ENCODE measurements at places on chromosomes 5 and 9.

DNA sequence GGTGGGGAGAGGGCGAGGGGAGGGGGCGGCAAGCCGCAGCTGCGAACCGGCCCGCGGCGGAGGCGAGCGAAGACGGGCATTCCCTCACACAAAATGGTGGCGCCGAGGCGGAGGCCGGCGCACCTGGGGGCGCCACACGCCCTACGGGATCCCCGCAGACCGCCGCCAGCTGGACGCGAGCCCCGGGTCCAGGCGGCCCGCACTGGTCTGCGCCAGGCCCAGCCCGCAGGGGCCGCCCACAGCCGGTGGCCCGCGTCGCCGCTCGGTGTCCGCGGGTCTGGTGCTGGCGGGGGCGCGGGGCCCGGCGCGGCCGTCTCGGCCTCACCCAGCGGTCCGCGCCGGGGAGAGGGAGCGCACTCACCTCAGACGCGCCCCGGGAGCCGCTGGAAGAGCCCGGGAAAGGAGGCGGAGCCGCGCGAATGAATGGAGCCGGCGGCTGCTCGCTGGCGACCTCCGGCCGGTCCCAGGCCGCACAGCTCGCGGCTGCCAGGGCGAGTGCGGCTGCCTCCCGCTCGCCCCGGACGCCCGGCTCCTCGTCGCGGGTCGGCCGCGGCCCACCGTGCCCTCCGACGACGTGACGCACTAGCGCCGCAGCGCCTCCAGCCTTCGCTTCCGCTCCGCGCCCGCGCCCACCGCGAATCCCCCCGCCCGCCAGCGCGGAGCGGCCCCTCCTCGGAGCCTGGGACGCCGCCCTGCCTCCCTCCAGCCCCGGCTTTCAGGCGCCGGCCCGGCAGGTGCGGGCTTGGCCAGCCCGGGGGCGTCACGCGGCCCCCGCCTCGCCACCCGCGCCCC lies at the start of gene FAM169A:
Gene FAM169A (minus strand): TSS at position 584 of the 792 bp plus-strand sequence. CDS start 24,711 bp downstream, outside the sequence.
- DNase-seq = peak; percentile 6

GRCh38 chr9:136759001-136759400 lies 958 bp upstream of the LCN8 start:
- no peak for DNase-seq

DNA sequence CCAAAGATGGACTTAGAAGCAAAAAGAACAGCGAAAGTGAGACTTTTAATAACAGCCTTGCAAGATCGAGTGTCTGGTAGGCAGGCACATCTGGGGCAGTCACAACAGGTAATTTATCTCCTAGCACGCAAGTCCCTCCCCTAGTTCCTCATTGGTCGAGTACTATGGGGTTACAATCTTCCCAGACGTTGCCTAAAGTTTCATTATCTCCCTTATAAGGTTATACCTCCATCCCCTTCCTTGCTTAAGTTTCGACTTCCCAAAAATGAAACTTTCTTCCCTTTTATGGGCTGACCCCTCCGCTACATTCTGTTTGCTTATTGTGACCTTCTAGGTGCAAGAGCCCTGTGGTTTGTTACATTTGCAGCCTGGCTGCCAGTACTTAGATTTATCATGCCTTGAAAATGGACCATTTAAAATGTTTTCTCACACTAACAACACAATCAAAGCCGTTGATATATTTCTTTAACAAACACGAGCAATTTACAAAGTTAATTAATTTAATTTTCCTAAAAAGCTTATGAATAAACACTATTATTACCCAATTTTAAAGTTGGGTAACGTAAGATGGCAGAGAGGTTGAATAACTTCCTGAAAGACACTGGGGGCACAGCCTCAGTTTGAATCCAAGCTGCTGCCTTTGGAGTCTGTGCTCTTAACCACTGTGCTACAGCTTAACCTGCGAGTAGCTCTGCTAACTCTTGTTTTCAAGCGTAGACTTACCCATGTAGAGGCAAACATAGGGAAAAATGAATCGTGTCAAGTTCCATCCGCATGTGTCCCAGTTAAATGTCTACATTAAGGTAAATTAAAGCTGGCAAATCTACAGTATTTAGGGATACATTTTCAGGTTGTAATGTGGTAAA lies 91.7 kb downstream of the EDIL3 start:
- no peak for DNase-seq

DNA sequence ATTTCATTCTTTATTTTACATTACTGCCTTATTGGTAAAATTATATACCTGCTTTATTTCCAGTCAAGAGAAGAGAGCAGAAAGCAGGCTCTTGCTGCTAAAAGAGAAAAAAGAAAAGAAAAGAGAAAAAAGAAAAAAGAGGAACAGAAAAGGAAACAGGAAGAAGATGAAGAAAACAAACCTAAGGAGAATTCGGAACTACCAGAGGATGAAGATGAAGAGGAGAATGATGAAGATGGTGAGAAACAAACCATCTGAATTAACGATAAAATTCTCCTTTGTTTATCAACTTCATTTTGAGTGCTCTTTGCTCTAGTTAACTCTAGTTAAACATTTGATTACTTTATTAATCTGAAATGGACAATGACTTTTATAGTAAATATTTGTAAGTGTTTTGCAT lies 23.5 kb upstream of the EIF4EBP3 start:
- DNase-seq = no peak

DNA sequence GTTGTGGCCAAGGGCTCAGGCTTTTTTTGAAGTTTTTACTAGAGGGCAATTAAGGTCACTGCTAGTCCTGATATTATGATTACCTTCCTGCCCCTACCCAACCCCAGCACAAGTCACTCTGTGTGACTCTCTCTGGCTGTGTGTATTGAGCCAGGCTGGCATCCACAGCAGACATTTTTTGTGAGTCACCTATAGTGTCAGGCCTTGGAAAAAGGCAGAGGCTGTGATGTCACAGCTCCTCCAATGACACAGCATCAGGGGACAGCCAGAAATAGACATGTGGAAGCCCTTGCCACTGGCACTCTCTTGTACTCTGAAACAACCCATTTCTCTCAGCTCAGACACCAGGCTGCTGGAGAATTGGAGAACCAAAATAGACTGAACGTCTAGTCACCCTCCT lies 145.4 kb downstream of the NMUR2 start:
- DNase-seq = no peak

DNA sequence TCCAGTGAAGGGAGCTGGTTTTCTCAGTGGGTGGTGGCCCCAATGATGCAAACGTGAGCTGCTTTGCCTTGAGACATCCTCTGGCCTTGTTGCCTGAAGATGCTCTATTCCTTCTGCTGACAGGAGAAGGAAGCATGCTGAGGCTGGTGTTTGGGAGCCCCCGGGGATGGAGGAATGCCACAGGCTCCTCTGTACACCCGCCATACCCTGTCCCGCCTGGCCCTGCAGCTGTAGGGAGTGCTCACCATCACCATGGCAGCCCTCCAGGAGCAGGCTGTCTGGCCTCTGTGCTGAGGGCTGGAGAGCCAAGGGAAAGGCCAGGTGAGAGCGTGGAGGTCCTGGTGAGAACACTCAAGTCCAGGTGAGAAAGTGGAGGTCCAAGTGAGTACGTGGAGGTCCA lies 134.4 kb downstream of the MRPL36 start:
- DNase-seq = no peak

DNA sequence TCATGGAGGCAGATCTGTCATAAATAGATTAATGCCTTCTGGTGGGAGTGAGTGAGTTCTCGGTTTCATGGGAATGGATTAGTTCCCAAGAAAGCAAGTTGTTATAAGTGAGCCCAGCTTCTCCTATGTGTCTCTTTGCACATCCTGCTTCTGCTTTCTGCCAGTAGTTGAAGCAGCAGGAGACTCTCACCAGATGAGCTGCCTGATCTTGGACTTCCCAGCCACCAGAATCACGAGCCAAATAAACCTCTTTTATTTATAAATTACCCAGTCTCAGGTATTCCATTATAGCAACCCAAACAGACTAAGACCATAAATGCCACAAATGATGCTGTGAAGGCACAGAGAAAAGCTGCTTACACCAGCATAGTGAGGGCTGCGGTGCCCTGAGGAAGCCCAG lies 28.9 kb downstream of the BHMT start:
- DNase-seq = no peak

DNA sequence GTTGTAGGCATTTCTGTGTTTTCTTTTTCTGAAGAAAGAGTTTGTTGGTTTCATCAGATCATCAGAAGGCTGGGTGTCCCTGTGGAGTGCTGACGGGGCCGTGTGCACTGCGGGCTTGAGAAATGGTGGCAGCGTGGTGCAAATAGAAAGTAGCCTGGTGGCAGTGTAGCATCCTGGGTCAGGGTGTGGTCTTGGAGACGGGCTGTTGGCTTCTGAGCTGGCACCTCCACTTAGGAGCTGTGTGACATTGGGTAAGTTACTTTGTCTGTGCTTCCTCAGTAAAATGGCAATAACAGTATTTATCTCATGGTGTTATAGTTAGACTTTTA lies 10.0 kb upstream of the NDST1 start:
- DNase-seq = no peak

GRCh38 chr5:157541447-157542118 lies 34.0 kb downstream of the ADAM19 start:
- DNase-seq = no peak

- DNase-seq = no peak
Measured at GRCh38 chr9:72925891-72926290, 27.0 kb downstream of the ALDH1A1 start.

DNA sequence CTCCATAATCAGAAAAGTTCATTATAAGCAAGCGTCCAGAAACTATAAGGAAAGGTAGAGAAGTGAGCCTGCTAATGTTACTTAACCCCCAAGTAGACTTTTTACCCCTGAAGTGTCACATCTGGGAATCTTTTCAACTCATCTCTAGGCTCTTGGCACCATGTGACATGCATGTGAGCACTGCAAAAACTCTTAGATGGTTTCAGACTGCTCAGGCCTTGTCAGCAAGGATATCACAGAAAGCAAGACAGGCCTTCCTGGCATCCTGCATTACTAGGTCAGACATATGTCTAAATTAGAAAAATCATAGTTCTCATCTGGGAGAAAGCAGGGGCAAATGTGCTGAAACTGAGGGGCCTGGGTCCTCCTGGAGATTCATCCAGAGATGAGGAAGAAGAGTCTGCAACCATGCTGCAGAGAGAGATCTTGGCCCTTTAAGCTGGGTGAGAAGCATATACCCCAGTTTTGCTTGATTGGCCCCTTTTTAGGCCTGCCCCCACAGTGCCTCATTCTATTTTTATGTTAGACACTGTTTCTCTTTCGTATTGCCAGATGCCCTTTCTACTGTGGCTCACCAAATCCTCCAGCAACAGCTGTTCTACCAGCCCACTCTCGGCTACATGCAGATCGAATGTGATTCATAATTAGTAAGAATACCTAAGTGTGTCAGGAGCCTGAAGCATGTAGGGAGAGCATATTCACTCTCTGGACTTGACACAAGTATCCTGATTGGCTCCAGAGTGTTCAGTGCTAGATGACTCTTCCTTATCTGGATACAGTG lies 19.0 kb downstream of the TMEM8B start:
- peak; percentile 93 for DNase-seq

- DNase-seq = peak; percentile 73
Measured at GRCh38 chr5:52838326-52839015, 50.8 kb downstream of the ITGA1 start.

DNA sequence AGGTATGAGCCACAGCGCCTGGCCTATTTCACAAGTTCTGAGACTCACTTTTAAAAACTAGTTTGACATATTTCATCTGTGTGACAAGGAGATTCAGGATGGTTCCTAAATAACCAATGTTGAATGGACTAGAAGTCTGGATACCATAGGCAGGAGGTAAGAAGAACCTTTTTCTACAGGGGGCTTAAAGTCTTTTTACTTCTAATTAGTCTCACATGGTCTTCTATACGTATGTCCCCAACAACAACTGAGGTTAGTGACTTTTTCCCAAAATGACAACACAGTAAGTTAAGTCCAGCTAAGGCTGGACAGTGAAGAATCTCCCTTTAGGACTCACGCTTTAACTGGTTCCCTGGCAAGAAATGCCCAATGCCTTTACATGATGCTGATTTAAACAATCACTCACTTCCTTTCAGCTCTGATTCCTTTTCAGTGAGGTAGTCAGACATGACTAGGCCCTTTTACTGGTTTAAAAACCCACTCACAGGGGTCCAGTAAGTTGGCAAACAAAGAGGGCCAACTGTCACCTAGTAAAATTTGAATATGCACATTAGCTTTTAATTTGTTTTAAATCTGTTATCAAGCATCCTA lies 12.1 kb upstream of the HAUS6 start:
- peak; percentile 30 for DNase-seq

- peak; percentile 87 for DNase-seq
Measured at GRCh38 chr5:150589862-150590601, 50.4 kb upstream of the SYNPO start.

GRCh38 chr9:120716483-120716882 lies 2.2 kb upstream of the MEGF9 start:
- no peak for DNase-seq

DNA sequence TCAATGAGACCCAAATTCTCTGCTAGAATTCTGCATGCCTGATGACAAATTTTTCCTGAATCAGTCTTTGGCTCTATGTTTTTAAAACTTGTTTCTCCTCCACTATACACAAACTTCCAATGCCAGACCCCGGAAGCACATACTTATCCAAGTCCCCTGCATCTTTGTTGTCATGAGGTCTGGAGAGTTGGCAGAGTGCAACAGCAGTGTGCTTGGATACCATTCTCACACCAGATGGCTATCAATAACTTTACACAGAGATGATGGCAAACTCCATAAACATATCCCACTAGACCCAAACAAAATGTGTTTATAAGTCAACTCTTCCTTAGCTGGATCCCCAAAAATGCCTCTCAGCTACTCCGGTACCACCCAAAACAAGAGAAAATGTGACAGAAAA lies 337.7 kb upstream of the TRPC7 start:
- DNase-seq = no peak

GRCh38 chr9:68749579-68750159 lies 44.6 kb downstream of the PIP5K1B start:
- DNase-seq = no peak

- DNase-seq = no peak
Measured at GRCh38 chr5:102385365-102385764, 89.3 kb upstream of the SLCO4C1 start.

GRCh38 chr5:119458911-119459632 lies 6.8 kb downstream of the HSD17B4 start:
- no peak for DNase-seq

DNA sequence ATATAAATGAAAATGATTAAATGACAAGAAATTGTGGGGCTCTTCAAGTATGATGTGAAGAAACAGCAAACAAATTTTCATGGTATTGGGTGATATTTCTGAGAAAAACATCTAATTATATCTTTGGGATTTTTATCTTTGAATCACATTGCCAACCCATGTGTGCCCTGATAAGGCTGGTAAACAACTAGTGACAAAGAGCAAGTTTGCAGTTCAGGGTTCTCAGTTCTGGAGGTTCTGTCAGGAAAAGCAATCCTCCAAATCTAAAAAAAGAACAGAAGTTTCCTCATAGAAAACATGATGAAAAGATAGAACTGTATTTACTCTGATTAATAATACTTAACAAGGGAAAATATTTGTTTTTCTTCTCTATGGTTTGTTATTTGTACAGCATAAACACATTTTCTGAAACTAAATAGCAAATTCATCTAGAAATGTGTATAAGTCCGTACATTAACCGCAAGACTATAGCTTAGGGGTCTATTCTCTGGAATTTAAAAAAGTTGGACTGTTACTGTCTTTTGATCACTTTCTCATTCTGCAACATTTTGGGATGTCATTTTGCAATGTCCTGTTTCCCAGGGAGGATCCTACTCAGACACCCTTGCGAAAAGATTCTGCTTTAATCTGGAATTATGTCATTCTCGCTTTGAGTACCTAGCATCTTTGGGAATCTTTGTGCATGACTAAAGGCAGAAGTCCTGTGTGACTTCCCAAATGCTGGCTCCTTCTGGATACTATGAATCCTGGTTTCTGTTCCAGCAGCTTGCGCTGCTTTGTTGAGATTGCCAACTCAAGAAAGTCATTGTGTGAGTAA lies 308.5 kb downstream of the ADGRV1 start:
- peak; percentile 62 for DNase-seq
